ENCODE measurements at places on chromosomes 13 and 19.

GRCh38 chr13:48123812-48124211 is 28.9 kb upstream of the MED4 start:
- no peak for DNase-seq

DNA sequence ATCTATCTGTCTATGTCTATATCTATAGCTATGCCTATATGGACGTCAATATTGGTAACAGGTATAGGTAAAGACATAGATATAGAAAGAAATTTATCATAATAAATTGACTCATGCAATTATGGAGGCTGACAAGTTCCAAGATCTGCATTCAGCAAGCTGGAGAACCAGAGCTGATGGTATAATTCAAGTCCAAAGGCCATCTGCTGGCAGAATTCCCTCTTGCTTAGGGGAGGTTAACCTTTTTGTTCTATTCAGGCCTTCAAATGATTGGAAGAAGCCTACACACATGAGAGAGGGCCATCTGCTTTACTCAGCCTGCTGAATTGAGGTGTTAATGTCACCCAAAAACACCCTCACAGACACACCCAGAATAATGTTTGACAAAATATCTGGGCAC is 10.8 kb downstream of the RASL11A start:
- DNase-seq = no peak

DNA sequence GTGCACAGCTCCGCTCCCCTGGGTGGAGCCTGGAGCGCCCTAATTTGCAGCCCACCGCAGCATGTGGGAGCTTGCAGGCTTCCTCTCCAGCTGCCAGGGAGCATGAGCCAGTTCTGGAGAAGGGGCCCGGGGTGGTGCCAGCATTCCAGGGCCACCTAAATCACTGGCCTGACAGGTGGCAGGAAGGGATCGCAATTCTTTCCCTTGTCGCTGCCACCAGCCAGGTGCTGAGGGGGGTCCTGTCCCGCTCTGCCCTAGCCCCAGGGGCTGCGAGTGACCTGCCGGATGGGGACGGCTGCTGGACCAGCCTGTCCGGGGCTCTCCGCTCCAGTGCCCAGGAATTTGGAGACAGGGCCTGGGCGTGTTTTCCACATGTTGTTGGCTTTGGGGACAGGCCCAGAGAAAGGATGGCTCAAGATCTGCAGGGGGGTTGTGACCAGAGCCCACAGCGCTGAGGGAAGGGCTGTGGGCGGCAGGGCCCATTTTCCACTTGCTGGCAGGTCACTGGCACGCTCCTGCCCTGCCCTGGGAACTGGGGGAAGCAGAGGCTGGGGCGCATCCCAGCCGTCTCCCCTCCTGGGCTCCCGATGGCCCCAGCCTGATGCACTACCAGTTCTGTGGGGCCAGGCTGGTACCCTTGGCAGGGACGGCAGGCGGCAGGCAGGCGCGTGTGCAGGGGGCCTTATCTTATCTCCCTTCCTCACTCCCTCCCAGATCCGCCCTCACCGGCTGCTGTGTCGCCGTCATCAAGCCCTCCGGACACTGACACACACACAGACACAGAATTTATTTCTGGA is 9.5 kb downstream of the NDUFA11 start:
- no peak for DNase-seq

DNA sequence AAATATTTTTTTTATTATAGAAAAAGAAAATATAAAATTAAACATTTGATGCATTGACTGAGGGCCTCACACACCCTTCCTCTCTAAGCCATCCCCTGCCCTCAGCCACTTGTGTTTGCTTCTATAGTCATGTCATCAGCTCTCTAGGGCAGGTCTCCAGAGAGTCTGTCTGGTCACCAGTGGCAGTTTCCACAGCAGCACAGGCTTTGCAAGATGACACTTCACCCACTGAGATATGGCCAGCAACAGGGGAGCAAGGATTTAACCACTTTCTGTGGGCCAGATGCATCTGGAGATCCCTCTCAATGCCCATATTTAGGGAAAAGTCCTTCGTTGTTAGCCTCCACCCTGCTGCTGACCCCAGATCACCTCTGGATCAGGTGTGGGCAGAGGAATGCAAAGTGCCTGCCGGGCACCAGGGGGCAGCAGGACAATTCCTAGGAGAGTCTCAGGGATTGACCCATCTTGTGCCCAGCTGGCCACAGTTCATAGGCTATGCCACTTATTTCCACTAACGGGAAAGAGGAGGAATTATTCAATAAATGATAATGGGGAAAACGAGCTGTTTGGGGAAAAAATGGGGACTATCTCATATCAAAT is 4.8 kb downstream of the ABCC4 start:
- peak; percentile 41 for DNase-seq

- DNase-seq = no peak
Measured at GRCh38 chr13:99314640-99315176, 7.5 kb upstream of the GPR183 start.

DNA sequence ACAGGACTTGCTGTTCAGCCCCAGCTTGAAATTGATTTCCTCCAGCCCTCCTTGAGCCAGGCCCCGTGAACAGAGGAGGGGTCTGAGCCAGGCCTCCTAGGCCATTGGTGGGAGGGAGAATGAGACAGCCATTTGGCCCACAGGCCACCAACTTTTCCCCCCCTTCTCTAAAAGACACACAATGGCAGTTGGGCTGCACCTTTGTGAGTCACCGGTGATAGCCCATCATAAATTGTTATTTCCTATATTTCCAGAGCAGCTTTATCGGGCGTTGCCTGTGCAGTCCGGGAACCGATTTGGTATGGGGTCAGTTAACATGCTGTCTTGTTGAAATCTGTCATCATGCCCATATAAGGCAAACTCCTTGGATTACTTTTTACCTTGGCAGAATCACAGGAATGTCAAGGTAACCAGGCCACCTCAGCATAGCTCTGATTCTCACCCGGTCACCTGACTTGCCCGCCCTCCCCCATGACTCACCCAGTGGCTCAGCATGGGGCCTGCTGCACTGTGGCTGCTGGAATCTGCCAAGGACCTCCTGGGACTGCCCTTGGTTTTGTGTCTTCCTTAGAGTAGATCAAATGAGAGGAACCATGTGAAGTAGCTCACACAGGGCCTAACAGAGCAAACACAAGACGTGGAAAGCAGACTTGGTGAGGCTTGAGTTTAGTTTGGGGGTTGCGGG is 36.1 kb downstream of the ACTN4 start:
- no peak for DNase-seq

DNA sequence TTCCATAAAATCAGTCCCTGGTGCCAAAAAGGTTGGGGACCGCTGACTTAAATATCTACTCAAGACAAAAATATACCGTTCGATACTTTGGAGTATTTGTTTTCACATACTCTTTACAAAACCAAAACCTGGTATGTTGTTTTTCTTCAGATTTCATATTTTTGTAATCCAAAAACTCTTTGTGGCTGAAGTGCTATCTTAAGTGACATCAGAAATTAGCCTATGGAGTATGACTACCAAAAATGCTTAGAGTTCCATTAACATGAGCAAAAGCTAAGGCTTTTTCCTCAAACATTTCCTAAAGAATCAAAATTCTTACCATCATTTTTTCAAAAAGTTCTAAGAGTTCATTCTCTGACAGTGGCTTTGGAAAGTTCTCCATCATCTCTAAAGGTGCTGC is 52.0 kb downstream of the DIAPH3 start:
- DNase-seq = no peak

DNA sequence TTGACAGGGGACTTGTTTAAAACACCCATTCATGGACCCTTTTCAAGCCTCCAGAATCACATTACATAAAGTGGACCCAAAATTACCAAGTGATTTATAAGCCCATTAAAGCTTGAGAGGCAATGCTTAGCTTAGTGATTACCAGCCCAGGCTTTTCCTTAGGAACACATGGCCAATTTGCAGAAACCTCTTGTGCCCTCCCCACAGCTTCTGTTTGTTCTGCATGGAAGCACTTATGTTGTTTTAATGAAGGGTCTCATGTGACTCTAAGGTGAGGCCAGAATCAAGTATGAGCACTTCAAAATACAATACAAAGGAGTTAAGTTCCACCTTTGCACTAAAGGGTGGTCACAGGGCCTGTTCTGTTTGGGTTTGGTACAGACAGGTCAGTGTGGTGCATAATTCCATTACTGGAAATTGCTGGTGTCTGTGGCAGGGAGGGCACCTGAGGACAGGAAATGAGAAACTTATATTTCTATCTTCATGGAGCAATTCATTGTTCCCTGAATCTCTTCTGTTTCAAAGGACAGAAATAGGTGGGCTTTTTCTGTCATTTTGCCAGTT is 15.3 kb downstream of the ZNF486 start:
- DNase-seq = no peak

DNA sequence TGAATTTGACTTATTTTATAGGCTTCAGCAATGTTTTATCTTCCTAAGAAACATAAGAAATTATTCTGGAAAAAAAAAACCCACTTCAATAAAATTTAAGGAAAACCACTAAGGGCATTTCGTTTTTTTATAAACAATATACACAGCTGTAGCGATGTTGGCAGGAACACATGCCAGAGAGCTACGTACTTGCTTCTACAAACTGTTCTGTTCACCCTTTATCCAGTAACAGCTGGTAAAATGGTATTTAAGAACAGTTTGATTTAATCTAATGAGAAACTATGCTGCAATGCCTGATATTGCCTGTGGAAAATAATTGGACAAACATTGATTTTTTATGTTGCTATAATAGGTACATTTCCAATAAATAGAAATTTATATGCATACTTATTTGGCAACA is 137.2 kb upstream of the DACH1 start:
- no peak for DNase-seq

DNA sequence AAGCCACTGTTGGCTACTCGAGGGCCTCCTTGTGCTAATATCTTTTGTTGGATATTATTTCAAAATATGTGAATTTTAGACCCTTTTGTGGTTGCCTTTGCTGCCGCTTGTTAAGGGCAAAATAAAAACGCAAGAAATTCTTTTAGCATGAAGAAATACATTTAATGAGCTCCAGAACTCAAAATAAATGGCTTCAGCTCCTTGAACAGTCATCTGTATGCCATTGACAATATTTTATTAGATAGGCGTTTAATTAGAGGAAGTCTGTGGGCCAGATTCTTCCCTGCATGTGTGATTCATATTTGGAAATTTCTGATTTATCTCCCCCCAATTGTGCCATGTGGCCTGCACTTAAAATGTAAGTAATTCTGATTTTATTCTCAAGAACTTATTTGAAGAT is 177.2 kb downstream of the STK24 start:
- DNase-seq = no peak

DNA sequence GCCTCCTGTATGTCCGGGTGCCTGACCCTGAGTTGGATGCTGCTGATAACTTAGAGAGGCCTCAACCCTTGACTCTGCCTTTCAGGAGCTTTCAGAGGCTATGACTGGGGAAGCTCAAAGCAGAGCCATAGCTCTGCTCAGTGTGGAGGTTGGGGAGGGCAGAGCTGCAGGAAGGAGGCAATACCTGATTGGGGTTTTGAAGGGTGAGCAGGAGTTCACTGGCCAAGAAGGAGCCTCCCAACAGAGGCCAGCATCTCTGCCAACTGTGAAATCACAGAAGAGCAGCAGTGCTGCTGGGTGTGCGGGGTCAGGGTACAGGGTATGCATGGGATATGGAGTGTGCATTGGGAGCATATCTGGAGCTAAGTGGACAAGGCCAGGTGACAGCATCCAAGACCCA is 21.6 kb downstream of the TMEM38A start:
- DNase-seq = no peak

All from Ammon's horn (tissue), 1 donor.